Activated CD8-positive, alpha-beta memory T cell treated with anti-CD3 and anti-CD28 coated beads for 48 hours (primary cell): ENCODE measurements at places on chromosomes 3 and 15.

DNA sequence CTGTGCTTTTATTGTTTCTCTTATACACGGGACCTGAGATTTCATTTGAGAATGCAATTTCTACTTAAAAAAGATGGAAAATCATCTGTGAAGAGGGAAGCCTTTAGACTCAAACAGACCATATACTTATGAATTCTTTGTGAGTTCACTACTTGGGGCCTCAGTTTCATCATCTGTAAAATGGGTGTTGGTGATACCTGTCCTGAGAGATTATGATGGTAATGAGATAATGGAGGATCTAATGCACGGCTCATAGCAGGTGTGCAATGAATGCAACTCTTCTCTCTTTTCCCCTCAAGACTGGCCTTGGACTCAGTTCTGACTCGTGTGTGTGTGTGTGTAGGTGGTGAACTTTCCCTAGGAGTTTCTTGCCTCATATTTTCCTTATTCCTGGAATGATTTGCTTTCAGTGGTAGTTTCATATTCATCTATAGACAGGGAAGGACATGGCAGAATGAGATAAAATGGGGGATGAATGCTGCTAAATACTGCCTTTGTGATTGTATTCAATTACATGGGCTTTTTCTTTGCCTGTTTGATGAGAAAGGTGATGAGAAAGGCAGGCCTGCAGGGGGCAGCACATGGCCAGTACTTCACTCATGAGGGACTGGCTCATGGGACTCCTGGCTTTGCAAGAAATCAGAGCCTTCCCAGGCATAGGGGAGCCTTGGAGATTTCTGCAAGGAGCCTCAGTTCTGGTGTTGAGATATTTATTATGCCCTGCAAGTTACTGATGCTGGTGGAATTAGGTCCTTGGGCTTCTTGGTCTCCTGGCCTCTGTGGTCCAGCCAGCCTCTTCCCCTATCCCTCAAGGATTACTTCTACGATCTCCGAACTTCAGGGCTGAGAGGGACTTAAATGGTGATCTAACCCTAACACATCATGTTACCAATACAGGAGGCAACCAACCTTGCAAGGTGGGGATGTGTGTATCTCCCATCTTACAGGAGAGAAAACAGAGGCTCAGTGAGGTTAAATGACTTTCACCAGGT lies 70.7 kb downstream of the RPLP1 start:
- peak; percentile 55 for DNase-seq

DNA sequence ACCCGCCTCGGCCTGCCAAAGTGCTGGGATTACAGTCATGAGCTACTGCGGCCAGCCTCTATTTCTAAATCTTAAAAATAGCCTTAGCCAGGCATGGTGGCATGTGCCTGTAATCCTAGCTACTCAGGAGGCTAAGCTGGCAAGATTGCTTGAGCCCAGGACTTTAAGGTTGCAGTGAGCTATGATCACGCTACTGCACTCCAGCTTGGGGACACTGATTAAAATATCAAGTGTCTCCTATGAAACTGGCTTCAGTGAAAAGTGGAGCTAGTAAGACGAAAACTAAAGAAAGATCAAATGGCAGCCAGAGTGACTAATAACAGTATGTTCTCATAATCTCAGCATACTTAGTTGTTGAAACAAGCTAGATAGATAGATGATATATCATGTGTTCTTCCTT lies 112.5 kb downstream of the STT3B start:
- DNase-seq, result no peak

GRCh38 chr3:126110431-126111125 lies 26.7 kb upstream of the SLC41A3 start:
- DNase-seq, result no peak

GRCh38 chr3:64680334-64680733 lies 7.5 kb downstream of the ADAMTS9 start:
- no peak for DNase-seq

DNA sequence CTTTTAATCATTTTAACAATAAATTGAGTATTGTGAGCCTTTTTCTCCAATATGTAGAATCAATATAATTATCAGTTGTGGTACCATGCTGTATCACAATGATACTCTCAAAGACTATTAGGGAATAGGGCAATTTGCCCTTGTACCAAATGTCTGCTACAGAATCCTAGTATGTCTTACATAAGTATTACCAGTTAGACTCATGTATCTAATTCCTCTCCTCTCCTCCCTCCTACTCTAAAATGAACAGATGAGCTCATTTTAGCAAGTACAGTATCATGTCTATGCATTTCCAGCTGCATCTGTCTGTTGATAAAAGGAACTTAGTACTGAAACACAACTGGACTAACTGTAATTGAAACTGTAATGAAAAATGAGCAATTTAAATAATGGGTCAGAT lies 124.3 kb upstream of the ATP11B start:
- no peak for DNase-seq

DNA sequence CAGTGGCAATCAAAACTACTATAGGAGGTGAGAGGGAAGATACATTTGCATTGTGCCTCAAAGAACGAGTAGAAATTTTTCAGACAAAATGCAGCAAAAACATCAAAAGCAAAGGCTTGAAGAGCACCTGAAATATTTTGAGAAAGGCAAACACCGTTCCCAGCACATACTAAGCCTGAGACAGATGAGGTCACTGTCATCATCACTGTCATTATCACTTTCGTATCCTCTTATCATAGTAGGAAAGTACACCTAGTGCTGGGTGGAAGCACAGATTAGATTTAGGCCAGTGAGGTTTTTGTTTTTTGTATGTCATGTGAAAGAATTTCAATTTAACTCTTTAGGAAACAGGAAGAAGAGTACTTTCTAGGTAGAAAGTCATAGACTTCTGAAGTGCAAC lies 222.0 kb downstream of the GABRB3 start:
- DNase-seq, result no peak

GRCh38 chr3:1381647-1382036 lies 288.8 kb downstream of the CNTN6 start:
- DNase-seq, result no peak

GRCh38 chr15:90049666-90050604 lies 48.8 kb downstream of the ZNF710 start:
- no peak for DNase-seq

GRCh38 chr3:89332386-89332785 lies 225.0 kb downstream of the EPHA3 start:
- DNase-seq, result no peak

DNA sequence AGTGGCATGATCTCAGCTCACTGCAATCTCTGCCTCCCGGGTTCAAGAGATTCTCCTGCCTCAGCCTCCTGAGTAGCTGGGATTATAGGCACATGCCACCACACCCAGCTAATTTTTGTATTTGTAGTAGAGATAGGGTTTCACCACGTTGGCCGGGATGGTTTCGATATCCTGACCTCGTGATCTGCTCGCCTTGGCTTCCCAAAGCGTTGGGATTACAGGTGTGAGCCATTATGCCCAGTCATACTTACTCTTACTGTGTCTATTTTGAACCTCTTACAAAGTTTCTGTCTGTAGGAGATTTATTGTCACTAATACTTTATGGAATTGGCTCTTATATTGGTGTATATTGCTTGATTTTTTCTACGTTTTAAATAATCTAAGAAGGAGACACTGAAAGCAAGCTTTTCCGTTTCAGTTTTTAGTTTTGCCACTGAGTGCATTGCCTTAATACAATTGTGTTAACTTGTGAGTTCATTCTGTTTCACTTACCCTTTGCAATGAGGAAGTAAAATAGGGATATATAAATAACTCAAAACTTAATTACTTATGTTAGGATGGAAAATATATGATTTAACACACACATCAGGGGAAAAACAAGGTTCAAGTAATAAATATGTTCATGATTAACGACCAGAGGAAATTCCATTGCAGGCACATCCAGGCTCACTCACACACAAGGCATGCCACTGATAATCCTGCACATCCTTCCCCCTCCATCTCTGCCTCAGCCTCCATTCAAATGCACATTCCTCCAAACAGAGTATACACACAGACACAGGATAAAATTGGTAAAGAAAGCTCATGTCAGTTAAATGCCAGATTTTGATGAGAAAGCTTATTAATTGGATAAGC lies 279.3 kb upstream of the RASGRP1 start:
- DNase-seq, result no peak

- DNase-seq, result no peak
Observed at GRCh38 chr3:365268-365667, 168.7 kb downstream of the CHL1 start.

- DNase-seq, result no peak
Observed at GRCh38 chr3:120797857-120798256, 55.3 kb downstream of the GTF2E1 start.

- no peak for DNase-seq
Observed at GRCh38 chr3:190083635-190084034, 37.1 kb downstream of the P3H2 start.

DNA sequence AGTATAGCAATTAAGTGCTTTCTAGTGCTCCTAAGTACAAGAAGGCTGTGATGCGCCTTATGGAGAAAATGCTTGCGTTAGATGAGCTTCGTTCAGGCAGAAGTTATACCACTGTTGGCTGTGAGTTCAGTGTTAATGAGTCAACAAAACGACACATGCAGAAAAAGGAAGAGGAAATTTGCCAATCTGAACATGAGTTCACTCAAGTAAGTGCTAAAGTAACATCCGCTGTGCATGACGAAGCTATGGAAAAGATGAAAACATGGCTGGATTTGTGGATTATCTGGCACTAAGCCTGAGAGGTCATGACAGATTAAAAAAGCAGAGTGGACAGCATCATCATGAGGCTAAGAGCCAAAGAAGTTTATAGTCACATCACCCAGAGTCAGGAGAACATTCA lies 36.9 kb downstream of the SH3BP5 start:
- no peak for DNase-seq

- DNase-seq, result no peak
Observed at GRCh38 chr3:10946526-10946925, 46.0 kb upstream of the SLC6A1 start.

DNA sequence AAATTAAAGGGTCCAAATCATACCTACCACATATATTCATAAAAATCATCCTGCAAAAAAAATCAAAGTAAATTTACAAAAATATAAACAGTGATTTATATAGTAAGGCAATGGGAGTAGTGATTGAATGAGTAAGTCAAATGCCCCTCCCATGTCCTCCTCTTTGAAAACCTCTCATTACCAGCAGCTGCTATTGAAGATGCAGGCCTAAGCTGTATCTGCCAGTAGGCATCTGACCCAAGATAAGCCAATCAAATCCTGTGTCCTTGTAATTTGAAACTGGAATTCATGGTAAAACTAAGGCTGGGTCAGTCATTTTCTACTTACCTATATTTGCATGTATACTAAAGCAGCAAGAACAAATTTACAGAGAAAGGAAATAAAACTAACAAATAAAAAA lies 60.4 kb upstream of the POU1F1 start:
- DNase-seq, result no peak

- DNase-seq, result no peak
Observed at GRCh38 chr3:131705558-131706051, 202.8 kb upstream of the MRPL3 start.

GRCh38 chr3:24405057-24405456 lies 89.6 kb downstream of the THRB start:
- no peak for DNase-seq

GRCh38 chr3:135975053-135975452 lies 9.5 kb downstream of the PPP2R3A start:
- DNase-seq, result no peak

DNA sequence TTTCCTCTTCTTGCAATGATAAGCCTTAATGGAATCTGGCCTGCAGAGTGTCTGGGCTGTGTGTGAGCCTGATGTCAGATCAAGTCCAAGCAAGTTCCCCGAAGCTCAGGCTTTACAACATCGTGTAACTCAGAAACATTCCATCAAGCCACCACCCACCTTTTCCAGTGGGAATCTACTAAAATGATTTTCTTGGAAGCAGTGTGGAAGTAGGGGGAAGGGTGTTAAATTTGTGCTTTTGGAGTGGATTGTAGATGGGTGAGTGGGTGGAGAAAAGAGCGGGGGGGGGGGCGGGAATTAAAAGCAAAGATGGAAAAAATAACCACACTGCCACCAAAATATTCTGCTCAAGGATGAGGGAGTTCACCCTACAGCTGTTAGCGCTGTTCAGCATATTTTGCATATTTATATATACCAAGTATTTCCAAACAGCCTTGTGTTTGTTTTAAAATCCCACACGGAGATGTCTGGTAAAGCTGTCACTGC lies 53.6 kb downstream of the VGLL3 start:
- no peak for DNase-seq
